SJCRH30 (cell line): ENCODE measurements at places on chromosomes 6 and 20. TPM values are rescaled to one million over a fixed set of nuclear protein-coding genes. Genes with fewer than 3 reads are reported as not detected.
A peak's percentile ranks its signal among the peaks of the same experiment; 100 is the strongest.

DNA sequence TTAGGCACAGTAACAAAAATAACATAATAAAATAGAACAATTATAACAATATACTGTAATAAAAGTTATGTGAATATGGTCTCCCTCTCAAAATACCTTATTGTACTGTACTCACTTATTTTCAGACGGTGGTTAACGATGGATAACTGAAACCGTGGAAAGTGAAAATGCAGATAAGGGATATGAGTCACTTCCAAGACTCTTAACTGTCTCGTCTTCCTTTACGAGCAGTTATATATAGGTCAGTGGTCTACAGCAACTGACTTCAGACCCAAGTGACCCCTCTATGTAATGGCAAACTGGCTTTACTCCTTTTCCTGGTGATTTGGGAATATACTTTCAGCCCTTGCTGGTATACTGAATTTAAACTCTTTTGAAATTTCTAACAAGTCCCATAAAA, 261.4 kb downstream of the SLC35F1 start:
- H3K27ac ChIP-seq = no peak overlapping the region
- H3K27me3 ChIP-seq = peaks cover 6% of the 10 kb centered on the region; the same call in 1 of the 2 replicates
- no peaks in the 10 kb centered on the region for H3K4me1 ChIP-seq
- DNase-seq = no peak

The SLX4IP gene
- 10.3 and 11.5 TPM in 2 replicates for total RNA-seq

DNA sequence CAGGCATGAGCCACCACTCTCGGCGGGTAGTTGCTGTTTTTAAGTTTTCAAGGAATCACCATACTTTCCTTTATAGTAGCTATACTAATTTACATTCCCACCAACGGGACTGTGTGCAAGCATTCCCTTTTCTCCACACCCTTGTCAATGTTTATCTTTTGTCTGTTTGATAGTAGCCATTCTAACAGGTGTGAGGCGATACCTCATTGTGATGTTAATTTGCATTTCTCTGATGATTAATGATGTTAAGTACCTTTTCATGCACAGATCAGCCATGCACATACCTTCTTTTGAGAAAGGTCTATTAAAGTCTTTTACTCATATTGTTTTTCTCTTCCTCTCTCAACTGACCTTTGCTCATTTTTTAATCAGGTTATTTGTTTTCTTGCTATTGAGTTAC, 43.0 kb upstream of the CCND3 start:
- H3K4me3 ChIP-seq = no peak overlapping the region
- H3K27me3 ChIP-seq = no peaks in the 10 kb centered on the region
- H3K4me1 ChIP-seq = no peaks in the 10 kb centered on the region
- H3K27ac ChIP-seq = no peak overlapping the region
- no peak for DNase-seq

DNA sequence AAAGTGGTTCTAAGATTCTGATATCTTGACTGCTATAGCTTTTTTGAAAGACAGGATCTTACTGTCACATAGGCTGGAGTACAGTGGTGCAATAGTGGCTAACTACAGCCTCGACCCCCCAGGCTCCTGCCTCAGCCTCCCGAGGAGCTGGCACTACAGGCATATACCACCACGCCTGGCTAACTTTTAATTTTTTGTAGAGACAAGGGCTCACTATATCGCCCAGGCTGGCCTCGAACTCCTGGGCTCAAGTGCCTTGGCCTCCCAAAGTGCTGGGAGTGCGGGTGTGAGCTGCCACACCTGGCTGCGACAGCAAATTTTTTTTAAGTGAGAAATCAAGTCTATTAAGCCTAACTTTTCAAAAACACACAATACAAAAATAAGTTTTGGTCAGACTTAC, 106.6 kb downstream of the NOL4L start:
- no peak overlapping the region for H3K4me3 ChIP-seq
- H3K27ac ChIP-seq = no peak overlapping the region
- no peaks in the 10 kb centered on the region for H3K36me3 ChIP-seq
- no peak for DNase-seq

DNA sequence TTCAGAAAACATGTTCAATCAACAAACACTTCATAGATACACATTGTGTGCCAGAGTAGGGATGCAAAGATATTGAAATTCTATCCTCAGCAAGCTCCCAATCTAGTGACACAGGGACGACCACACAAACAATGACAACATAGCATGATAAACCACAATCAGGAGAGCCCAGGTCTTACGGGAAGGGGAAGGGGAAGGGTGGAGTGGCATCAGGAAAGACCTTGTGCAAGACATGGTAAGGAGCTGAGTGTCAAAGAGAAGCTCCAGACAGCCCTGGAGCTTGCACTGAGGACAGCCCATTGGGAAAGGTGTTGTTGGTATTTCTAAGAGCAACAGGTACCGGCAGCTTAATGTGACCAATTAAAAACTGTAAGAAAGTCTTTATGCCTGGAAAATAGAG, 103.6 kb downstream of the PDE7B start:
- no peak overlapping the region for H3K4me3 ChIP-seq
- no peaks in the 10 kb centered on the region for H3K27me3 ChIP-seq
- no peak for DNase-seq

GRCh38 chr6:95228636-95229035, 348.7 kb upstream of the MANEA start:
- no peaks in the 10 kb centered on the region for H3K4me1 ChIP-seq
- peak overlapping the region; percentile 25; the same call in 1 of the 2 replicates for H3K4me3 ChIP-seq
- H3K27ac ChIP-seq = peak overlapping the region; percentile 56
- H3K27me3 ChIP-seq = no peaks in the 10 kb centered on the region
- peak; percentile 14 for DNase-seq

DNA sequence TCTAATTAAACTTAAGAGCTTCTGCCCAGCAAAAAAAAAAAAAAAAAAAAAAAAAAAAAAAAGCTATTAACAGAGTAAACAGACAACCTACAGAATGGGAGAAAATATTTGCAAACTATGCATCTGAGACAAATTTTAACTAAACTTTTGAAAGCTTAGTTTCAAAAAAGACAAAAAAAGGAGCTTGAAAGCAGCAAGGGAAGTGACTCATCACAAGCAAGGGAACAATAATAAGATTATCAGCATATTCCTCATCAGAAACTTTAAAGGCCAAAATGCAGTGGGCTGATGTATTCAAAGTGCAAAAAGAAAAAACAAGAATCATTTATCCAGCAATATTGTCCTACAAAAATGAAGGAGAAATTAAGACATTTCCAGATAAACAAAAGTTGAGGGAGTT, 158.6 kb downstream of the RNF144B start:
- no peak for DNase-seq
- no peak overlapping the region for H3K27ac ChIP-seq
- H3K27me3 ChIP-seq = no peaks in the 10 kb centered on the region

- H3K4me3 ChIP-seq = no peak overlapping the region
- H3K27me3 ChIP-seq = no peaks in the 10 kb centered on the region
- H3K27ac ChIP-seq = no peak overlapping the region
- no peak for DNase-seq
- H3K36me3 ChIP-seq = no peaks in the 10 kb centered on the region
These were observed 139.1 kb downstream of the SCML4 start for GRCh38 chr6:107684996-107685395.
